ENCODE measurements at places on chromosomes 6 and 20.
A peak's percentile ranks its signal among the peaks of the same experiment; 100 is the strongest.

DNA sequence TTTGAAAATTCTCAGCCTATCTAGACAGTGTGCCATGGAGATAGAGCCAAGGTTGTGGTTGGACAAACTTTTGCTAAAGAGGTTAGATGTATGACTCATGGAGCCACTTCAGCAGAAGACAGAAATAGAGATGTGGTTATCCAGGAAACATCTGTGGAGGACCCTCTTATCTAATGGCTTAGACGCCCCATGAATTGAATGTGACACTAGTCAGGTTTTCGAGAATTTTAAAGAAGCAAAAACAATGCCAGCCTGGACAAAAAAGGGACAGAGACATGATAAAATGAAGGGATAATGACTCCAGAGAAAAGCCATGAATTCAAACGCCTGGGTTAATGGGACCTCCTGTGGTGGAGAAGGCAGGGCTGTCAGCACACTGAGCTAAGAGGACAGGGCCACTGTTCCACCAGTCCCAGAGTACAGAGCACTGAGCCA is 280.5 kb downstream of the CLVS2 start:
- DNase-seq: no peak

DNA sequence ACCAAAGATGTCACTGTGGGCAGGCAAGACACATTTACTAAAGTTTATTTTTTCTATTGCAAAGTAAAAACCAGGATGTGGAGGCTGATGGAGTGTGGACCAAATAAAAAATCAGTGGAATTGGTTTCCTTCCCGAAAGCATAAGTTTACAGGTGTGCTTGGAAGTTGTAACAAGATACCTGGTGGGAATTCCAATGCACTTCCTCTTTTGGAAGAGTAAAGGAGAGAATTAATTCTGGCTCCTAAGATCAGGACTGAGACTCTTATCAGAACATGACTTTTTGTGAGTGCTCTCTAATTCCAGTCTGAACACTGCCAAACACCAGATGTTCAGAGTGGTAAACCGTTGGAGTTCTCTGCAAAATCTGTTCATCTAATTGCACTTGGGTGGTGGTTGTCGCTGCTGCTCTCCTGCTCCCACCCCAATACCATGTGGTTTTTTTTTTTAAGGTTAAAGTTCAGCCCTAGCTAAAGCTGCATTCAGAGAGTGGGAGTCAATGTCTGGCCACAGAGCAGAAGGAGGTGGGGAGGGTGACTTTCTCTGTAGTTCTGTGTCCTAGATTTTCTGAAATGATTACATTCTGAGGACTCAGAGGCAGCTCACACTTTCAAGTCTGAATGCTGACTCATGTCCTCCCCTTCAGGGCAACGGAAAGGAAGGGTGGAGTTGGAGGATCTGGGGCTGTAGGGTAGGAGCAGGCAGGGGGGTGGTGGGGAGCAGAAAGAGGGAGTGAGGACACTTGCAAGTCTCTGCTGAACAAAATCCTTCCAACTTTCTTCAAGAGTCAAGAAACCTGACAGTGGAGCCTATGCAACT is 275.8 kb upstream of the PRDM1 start:
- DNase-seq: peak; percentile 89

DNA sequence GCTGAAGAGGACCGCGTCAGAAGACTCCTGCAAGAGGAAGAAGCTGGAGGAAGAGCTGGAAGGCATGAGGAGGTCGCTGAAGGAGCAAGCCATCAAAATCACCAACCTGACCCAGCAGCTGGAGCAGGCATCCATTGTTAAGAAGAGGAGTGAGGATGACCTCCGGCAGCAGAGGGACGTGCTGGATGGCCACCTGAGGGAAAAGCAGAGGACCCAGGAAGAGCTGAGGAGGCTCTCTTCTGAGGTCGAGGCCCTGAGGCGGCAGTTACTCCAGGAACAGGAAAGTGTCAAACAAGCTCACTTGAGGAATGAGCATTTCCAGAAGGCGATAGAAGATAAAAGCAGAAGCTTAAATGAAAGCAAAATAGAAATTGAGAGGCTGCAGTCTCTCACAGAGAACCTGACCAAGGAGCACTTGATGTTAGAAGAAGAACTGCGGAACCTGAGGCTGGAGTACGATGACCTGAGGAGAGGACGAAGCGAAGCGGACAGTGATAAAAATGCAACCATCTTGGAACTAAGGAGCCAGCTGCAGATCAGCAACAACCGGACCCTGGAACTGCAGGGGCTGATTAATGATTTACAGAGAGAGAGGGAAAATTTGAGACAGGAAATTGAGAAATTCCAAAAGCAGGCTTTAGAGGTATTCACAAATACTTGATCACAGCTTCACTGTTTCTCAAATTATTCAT is 8.9 kb upstream of the SNRNP48 start:
- DNase-seq: no peak

GRCh38 chr6:157853018-157853805 is 30.2 kb downstream of the SNX9 start:
- no peak for DNase-seq

- DNase-seq: no peak
These were observed 315 bp upstream of the PDE10A start for GRCh38 chr6:165663377-165663735.

DNA sequence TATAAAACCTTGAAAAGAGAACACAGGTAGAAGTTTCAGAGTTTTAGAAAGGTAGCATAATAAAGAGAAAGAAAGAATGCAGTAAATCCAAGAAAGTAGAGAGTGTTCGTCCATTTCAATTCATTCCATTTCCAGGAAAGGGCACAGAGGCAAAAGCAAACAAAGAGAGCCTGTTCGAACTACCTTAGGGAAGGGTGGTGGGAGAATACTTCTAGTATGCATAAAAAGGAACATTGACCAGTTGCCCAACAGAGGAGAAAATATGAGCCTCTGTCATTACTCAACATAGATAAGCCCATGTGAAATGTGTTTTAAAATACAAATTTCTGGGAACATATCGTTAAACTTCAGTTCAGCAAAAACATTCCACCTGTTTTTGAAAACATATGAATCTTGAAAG is 60.6 kb downstream of the CYP39A1 start:
- no peak for DNase-seq

- no peak for DNase-seq
These were observed 139.0 kb downstream of the SOBP start for GRCh38 chr6:107628878-107629277.

- no peak for DNase-seq
These were observed 9.8 kb downstream of the RGS17 start for GRCh38 chr6:153121311-153121710.

All from NCI-H1694 treated with DMSO at 0.1 percent for 48 hours (cell line).